ENCODE measurements at places on chromosomes 6 and 20.

DNA sequence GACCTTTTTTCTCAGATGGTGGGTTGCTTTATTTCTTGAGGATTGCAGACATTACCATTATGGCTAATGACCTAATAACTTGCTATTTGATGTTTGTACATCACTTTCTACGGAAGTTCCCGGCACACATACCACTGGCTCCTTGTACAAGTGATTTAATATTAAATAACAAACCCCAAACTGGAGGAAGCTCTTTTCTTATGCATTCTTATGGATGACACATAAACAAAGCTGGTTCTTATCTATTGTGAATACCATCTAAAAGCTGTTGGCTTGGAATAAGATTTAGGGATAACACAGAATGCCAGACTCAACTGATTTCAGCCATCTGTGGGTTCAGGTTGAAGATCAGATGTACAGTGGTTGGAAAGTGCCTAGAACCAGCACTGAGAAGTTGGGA lies 272.6 kb downstream of the TSHZ2 start:
- no peak for DNase-seq

DNA sequence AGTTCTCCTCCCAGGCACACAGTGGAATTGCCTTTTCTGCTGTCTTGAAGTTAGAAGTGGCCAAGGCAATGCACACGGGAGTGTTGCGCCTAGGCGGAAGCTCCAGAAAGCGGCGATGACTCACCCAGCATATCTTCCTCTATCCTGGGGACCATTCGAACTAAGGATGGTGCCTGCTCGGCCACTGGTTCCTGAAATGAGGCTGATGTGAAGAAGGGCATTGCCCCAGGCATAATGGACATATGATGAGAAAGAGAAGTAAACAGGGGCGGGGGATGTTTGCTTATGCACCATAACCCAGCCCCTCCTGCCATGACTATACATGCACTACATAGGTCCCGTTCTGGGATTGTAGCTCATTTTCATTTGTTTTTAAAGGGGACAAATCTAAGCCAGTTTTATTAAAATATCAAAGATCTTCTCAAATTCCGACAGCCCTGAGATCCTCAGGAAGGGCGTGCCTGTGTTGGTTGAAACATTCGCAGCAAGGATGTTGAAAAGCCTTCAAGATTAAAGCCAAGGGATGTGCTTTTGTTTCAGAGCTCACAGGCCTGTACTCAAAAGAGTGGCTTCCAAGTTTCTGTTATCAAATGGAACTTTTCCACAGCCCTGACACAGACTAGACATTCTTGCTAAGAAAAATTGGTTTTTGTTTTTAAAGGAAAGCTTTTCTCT lies 218.5 kb downstream of the LY86 start:
- DNase-seq = no peak

DNA sequence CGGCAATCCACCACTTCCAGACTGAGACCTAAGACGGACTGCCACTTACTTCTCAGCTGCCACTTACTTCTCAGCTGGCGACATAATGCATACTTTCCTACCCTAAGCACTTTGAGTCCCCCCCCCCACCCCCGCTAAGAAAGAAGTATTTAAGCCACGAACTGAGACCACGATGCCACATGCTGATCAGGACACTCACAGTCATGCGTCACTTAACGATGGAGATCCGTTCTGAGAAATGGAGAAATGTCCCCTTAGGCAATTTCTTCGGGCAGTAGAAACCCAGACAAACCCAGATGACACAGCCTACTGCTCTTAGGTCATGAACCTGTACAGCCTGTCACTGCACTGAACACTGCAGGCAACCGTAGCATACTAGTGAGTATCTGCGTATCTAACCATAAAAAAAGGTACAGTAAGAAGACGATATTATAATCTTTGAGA lies 690 bp downstream of the IFNGR1 start:
- DNase-seq = peak; percentile 36

GRCh38 chr6:130466052-130466747 lies 100.4 kb downstream of the TMEM200A start:
- DNase-seq = no peak

DNA sequence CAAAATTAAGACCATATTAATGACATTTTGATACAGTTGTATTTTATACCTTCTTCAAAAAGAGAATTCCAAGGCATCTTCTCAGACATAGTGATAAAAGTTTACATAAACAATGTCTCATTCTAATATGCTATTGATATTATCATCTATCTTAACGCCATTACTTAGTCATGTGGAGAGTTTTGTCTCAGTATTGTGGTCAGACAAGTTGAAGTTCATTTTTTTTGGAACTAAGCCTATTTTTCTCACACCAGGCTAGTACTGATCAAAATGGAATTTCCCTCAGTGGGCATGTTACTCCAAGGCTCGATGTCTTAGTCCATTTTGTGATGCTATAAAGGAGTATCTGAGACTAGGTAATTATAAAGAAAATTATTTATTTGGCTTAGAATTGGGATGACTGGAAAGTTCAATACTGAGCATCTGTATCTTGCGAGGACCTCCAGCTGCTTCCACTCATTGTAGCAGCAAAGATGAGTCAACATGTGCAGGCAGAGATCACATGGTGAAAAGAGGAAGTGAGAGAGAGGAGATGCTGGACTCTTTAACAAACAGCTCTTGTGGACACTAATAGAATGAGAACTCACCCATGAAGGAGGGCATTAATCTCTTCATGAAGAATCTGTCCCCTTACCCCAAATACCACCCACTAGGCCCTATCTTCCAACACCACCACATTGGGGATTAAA lies 825.5 kb upstream of the MANEA start:
- DNase-seq = no peak

- DNase-seq = no peak
Observed at GRCh38 chr6:81999270-81999669, 246.8 kb upstream of the TENT5A start.

DNA sequence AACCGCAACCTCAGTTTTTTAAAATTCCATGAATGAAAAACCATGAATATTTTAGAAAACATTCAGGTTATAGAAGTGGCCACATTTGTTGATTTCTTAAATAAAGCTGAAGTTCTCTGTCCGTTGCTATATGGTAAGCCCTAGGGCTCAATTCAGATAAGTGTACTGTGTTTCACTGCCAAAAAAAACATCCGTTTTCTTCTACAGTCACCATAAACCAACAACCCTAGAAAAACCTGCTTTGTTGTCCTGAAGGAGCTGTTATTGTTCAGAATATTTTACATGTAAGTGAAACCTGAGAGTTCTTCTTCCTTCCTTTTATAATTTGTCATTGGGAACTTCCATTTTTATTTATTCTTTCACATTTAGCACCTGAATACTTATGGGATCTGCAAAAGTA lies 274.1 kb downstream of the TFAP2A start:
- no peak for DNase-seq

- DNase-seq = no peak
Observed at GRCh38 chr6:52305411-52305810, 20.9 kb upstream of the MCM3 start.

GRCh38 chr20:3744806-3745685 lies 12.6 kb downstream of the HSPA12B start:
- DNase-seq = peak; percentile 76

DNA sequence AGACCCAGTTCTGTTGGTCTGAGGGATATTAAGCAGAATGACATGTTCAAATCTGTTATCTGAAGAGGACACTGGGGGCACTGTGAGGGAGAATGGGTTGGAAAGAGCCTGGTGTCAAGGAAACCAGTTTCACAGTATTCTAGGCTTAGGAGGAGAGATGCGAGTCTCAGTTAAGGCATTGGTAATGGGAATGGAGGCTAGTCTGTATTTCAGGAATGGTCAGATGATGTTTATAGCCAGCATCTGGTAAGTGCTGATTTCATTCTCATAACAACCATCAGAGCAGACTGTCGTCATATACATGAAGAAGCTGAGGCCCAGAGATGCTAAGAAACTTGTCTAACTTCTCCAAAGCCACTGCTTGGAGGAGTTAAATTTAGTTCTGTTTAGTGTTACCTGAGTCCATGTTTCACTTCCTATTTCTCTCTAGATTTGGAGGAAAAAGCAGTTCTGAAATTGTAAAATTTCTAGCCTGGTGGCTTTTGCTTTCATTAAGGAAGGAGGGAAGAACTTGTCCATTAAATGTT lies 242.0 kb downstream of the ARID1B start:
- no peak for DNase-seq

DNA sequence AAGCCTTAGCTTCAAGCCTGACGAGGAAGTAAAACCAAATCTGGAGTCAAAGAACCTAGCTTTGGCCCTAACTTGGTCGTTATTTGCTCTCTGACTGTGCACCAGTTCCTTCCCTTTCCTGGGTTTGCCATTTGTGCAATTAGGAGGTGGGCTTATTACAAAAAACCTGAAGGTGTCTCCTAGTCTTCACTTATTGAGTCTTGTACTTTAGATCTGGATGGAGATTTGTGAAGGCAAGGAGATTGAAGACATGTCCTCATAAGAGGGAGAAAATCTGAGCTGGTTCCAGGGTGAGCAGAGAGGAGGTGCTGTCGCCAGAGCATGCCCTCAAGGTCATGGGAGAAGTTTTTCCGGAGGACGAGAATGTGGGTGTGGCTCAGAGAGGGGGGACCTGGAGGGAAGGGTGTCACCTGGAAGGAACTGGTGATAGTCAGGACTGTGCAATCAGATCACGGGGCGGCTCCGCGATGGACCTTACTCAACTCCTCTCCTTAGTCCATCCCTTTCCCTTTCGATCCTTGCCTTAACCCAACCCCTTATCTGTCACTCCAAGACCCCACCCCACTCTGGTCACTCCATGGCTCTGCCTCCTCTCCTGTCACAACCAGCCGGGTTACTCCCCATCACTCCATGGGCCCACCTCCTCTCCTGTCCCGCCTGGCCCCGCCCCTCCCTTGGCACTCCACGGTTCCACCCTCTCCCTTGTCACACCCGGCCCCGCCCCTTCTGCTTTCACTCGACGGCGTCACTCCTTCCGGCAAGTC lies 588 bp upstream of the ACSS2 start:
- DNase-seq = no peak

GRCh38 chr20:8796088-8796660 lies 272.7 kb upstream of the PLCB4 start:
- DNase-seq = no peak

DNA sequence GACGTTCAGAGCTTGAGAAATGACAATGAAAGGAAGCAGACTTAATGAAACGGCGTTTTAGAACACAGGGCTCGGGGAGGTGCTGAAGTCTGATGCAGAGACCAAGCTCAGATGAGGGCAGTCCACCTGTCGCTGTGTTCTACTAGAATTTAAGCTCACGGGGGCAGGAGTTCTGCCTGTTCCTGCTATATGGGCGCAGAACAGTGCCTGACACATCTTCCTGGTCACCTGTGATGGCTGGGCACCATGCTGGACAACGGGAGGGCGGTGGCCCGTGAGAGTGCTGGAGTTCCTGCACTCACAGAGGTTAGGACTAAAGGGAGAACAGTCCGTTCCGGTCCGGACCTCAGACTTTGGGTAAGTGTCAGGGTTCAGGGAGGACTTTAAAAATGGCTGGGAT lies 130.6 kb downstream of the ERMARD start:
- DNase-seq = no peak

GRCh38 chr6:14200047-14200446 lies 82.5 kb downstream of the CD83 start:
- DNase-seq = no peak

DNA sequence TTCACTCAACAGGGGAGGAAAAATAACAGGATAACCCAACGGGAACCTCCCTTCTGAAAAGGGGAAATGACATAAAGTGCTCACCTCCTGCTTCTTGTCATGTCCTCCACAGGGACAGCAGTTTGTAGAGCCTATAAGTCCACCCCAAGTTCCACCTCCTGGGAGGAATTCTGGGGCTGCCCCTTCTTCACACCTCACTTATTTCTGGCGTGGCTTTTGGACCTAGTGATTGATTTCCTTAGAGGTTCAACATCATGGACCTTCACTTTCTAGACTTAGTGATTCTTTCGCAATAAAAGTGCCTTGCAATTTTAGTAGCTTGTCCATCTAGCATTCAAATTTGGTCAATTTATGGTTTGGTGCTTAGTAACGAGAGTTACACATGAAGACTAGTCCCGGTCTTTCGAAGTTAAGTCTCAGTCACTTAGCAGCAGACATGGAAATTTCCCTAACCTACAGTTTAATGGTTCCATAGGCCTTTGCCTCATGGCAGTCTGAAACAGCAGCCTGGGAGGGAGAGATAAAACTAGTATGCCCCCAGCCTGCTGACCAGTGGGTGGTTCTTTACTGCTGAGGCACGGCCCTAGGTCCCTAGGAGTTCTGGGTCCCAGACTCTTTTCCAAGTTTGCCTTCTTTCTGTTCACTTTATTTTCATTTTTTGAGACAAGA lies 59.2 kb upstream of the CDKAL1 start:
- DNase-seq = no peak

DNA sequence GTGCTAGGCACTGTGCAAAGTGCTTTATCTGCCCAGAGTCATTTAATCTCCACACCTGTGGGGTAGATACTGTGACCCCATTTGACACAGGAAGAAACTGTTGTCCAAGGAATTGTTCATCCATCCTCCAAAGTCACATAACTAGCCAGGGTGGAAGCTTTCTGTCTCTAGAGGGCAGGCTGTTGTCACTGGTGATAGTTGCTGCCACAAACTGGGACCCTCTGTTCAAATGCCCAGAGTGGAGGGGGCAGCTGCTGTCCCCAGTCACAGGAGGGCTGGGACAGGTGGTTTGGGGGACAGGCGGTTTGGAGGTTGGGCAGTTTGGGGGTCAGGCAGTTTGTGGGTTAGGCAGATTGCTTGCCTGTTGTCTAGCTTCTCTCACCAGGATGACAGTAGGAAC lies 16.1 kb upstream of the TMEM242 start:
- no peak for DNase-seq

DNA sequence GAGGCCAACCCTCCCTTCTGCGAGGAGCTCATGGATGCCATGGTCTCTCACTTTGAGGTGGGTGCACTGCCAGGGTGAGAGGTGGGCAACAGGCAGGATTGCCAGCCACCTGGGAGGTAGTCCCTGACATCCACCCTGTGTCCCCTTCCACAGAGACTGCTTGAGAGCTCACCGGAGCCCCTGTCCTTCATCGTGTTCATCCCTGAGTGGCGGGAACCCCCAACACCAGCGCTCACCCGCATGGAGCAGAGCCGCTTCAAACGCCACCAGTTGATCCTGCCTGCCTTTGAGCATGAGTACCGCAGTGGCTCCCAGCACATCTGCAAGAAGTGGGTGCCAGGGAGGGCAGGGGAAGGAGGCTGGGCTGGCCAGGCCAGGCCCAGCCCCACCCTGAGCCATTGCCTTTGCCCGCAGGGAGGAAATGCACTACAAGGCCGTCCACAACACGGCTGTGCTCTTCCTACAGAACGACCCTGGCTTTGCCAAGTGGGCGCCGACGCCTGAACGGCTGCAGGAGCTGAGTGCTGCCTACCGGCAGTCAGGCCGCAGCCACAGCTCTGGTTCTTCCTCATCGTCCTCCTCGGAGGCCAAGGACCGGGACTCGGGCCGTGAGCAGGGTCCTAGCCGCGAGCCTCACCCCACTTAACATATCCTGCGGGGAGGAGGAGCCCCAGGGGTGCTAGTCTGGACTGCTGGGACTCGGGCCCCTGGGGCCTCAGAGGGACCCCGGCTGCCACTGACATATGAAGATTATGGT lies 12.8 kb downstream of the PCIF1 start:
- no peak for DNase-seq

DNA sequence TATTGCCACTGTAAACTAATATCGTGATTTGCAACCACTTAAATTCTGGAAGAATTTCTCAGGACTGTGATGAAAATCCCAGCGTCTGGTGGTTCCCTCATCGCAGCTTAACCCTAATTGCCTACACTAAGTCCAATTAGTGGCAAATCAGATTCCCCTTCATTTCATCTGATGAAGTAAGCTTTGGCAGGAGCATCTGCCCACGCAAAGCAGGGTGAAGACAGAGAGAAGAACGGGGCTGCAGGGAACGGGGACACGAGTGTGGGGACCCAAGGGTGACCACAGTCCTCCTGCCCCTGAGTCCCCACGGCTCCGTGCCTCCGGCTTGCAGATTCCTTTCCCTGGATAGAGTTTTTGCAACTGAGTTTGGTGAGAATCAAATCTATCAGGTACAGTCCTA lies 159.5 kb downstream of the LY86 start:
- DNase-seq = no peak

Data from activated CD4-positive, alpha-beta T cell treated with anti-CD3 and anti-CD28 coated beads, Interleukin-2, amount 50 U/mL, for 1 hour (primary cell).